Heart left ventricle (tissue), 16 donors: ENCODE measurements at places on chromosomes 11 and 22.
A peak's percentile ranks its signal among the peaks of the same experiment; 100 is the strongest.

DNA sequence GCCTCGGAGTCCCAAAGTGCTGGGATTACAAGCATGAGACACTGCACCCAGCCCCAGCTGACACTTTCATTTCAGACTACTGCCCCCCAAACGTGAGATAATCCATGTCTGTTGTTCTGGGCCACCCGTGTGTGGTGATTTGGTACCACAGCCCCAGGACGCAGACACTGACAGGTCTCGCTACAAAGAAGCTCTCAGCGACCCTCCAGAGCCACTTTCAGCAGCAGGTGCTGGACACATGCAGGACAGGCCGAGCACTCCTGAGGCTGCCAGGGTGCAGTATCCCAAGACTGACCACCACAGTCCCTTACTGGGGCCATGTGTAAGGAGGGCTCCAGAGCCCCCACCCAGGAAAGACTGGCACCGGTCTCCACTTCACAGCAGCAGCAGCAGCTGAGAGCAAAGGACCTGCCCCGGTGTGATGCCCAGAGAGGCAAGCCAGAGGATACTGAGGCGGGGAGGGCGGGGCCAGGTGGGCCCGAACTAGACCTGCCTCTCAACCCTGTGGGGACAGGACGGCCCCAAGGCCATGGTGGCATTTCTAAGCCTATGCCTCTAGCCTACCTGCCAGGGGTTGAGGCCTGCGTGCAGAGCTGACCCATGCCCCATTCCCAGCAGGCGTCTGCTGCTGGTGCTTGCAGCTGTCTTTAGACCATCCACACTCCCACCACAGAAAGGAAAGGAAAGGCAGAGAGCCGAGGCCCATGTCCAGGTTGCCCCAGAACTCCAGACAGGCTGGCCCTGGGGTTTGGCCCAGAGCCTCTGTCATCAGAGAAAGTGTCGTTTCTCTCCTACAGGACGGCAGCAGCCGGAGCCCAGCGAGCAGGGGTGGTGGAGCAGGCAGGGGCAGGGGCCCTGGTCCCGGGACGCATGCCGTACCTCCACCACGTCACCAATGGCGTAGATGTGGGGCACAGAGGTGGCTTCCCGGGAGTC lies 28.0 kb upstream of the GNB1L start:
- DNase-seq: peak; percentile 16

DNA sequence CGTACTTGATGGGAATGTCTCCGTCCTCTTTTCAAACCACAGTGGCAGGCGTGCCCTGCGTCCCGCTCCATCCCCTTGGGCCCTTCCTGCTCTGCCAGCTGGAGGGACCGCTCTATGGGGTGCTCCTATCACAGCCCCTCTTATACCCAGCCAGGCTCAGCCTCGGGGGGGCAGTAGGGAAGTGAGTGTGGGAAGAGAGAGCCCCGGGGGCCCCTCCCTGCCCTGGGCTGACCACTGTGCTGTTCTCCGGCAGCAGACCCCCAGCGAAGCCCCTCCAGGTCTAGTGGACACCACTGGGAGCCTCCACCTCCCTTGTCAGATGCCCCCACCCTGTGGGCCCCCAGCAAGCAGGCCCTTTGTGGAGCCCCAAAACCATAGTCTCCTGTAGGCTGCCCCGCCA lies 572.5 kb downstream of the BRD1 start:
- DNase-seq: no peak

DNA sequence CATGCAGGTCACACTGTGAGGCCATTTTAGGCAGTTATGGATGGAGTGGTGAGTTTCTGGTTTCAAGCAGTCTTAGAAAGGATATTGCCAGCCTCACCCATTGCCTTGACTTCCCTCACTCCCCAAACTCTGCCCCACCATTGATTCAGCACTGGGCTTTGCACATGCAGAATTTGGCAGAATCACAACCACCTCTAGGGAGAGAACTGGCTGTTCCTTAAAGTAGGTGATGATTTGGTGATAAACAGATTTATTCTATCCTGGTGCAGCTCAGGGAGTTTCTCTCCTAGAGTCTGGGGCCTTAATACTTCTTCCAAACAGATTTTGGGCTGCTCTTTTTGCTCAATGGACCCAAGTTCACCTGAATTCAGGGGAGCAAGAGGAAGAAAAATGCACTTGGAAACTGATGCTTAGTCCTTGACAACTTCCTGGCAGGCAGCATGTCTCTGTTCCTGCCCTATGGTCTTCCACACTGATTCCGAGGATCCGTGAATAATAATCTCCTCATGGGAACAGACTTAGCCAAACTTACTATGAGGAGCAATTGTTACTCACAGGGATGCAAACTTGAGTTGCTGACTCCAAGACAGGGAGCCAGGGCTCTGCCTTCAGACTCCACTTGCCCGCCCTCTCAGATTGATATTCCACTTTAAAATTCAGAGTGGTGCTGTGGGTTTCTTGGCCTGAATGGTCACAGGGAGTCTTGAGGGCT lies 129.7 kb upstream of the PARVA start:
- DNase-seq: no peak

DNA sequence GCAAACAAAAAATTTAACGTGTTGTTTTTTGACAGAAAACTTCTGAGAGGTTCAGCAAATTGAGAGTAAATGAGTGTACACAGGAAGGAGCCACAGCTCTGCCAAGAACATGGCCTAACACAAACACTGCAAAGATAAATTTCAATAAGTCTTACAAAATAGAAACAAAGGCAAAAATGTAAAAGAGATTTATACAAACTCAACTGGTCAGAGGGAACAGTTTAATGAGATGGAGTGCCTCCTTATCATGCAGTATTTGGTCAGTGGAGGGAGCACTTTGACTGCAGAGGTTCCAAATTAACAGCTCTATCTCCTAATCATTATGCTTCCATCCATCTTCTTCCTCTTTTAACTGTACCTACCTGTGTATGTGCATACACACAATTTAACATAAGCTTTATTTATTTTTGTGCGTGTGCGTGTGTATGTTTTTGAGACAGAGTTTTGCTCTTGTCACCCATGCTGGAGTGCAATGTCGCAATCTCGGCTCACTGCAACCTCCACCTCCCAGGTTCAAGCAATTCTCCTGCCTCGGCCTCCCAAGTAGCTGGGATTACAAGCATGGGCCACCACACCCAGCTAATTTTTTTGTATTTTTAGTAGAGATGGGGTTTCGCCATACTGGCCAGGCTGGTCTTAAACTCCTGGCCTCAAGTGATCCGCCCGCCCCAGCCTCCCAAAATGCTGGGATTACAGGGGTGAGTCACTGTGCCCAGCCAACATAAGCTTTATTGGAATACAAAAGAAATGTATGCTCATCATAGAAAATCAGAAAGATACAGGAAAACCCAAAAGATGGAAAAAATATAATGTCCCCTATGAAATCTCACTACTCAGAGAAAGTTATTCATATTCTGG lies 111.9 kb downstream of the MRTFA start:
- no peak for DNase-seq

- no peak for DNase-seq
Observed at GRCh38 chr11:105392556-105392955, 217.3 kb upstream of the GRIA4 start.

GRCh38 chr22:29146091-29146560 lies 59.6 kb upstream of the EMID1 start:
- DNase-seq: no peak

DNA sequence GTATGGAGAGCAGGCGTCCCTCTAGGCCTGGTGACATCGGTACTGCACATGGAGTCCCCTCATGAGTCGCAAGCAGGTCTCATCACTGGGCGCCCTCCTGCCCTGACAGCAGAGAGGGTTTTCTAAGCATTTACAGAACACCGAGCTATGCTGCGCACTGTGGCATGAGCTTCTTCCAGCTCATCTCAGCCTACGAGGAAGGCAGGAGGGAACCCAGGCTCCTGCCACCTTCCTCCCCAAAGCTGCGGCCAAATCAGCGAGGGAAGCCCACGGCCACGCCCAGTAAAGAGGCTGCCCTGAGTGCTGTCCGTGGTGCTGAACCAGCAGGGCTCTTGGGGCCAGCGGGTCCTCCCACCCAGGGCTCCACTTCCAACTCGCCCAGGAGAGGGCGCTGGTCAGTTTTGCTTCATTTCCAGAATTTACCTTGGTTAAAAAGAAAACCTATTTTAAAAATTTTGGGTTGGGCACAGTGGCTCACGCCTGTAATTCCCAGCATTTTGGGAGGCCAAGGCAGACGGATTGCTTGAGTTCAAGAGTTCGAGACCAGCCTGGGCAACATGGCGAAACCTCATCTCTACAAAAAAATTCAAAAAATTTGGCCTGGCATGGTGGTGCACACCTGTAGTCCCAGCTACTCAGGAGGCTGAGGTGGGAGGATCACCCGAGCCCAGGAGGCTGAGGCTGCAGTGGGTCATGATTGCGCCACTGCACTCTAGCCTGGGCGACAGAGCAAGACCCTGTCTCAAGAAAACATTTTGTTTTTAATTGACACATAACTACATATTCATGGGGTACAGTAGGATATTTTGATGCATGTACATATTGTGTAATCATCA lies 34.2 kb downstream of the PHF21B start:
- DNase-seq: peak; percentile 78

- DNase-seq: no peak
Observed at GRCh38 chr11:111549869-111550203, 9.3 kb downstream of the LAYN start.

DNA sequence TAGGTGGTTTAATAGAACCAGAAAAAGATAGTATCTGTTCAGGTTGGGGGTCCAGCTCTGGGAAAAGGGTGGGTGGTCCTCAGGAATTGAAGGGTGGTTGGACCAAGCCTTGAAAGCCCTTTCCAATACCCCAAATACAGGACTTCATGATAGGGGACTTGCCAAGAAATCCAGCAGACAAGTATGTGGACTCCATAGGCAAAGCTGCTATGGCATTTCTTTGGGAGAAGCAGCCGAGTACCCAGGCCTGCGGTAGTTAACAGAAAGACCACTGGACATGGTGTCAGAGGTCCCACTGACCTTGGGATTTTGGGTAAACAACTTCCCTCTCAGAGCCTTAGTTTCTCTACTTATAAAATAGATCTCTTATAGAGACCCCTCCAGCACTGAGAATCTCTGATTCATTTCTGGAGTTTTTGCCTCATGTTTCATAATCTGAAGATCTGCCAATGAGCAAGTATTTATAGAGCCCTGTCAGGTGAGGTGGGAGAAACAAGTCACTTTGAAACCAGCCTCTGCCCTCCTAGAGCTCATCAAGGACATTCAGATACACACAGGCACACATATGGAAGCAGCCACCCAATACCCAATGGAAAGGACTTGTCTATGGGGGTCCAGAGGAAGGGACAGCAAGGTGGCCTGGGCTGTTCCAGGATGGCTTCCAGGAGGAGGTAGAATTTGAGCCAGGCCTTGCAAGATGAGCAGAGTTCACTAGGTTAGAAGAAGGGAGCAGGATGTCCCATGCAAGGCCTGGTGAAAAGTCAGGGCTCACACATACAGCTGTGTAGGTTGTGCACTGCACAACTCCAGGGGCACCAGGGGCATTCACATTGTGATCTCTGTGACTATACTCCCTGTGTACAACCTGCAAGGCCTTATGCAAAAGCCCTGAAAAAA lies 31.0 kb upstream of the ACCSL start:
- DNase-seq: no peak

GRCh38 chr11:67022961-67023956 lies at the start of gene SYT12:
Gene SYT12 (plus strand): TSS chr11:67023134. CDS start chr11:67030145, 7,011 bp downstream.
- no peak for DNase-seq

DNA sequence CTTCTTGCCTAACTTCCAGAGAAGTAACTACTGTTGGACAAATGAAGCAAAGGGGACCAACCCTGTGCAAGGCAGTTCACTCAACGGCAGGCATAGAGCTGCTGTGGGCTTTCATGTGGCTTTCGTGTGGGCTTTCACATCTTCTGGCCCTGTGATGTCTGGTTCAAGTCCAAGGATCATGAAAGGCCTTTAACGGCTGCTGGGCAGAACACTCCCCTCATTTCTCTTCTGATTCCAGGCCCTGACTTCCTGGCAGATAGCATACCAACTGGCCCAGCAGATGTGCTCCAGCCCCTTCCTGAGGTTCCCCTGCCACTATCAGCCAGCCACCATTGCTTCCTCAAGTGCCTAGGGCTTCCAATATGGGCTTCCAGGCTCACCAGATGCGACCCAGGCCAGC lies 28.7 kb upstream of the CTR9 start:
- DNase-seq: no peak

GRCh38 chr11:58195939-58196338 lies 7.1 kb downstream of the OR9Q2 start:
- no peak for DNase-seq

DNA sequence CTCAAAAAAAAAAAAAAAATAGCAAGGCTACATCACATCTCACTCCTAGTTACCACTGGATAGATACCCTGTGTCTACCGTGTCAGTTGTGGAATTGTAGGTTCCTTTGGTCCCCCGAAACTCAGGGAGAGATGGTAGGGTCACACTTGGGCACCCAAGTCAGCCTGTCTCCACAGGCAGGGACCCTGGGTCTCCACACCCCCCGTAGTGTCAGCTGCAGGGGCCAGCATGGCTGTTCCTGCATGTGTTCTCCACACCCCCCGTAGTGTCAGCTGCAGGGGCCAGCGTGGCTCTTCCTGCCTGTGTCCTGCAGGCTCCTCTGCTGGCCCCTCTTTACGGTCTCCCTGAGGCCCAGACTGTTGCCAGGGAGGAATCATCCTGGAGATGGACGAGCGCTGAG lies 282.1 kb downstream of the BRD1 start:
- no peak for DNase-seq

- peak; percentile 92 for DNase-seq
Observed at GRCh38 chr22:46069521-46070214, 80.7 kb upstream of the PPARA start.

GRCh38 chr11:16925561-16926065 lies 88.6 kb downstream of the PLEKHA7 start:
- DNase-seq: peak; percentile 67

- DNase-seq: no peak
Observed at GRCh38 chr11:119065369-119065768, 2.2 kb upstream of the VPS11 start.

DNA sequence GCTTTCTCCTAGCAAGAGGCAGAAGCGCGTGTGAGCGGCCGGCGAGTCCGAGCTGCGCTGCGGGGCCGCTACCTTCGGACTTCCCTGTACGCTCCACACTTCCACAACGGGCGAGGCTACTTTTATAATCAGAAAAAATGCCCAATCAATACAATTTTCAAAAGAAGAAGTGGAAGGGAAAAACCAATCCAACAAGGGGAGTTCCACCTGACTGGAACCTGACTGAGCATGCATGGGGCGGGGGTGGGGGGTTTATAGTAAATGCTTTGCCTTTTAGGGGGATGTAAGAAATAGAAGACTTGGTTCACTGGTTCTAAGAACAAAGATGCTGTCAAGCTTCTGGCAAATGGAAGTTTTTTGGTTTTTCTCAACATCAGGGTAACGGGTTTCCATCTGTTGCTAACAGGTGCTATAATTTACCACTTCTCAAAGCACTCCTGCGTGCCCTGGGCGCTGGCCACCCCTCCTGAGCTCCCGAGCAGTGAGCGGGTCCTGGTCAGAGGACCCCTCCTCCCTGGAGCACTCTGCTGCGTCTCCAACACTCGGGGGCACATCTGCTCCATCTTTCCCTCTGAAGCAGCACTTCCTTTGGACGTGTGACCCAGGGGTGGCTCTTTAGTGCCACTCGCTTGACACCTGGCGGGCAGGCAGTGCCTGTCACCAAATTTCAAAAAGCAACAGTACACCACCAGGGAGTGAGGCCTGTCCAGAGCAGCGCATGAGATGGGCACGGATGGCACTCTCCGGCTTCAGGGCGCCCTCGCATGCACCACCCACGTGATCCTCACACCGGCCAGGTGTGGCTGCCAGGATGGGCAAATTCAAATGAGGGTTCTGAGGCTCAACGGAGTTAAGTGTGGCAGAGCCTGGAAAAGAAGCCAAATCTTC lies 21.6 kb upstream of the BID start:
- DNase-seq: no peak

- no peak for DNase-seq
Observed at GRCh38 chr22:31055117-31055634, 25.9 kb upstream of the SMTN start.

GRCh38 chr22:23080613-23081290 lies 10.4 kb downstream of the GNAZ start:
- no peak for DNase-seq
